Right lung (tissue), 10 donors: ENCODE measurements at places on chromosomes 12 and 14.

- no peak for DNase-seq
Observed at GRCh38 chr12:56162468-56163290, 4.5 kb downstream of the MYL6 start.

DNA sequence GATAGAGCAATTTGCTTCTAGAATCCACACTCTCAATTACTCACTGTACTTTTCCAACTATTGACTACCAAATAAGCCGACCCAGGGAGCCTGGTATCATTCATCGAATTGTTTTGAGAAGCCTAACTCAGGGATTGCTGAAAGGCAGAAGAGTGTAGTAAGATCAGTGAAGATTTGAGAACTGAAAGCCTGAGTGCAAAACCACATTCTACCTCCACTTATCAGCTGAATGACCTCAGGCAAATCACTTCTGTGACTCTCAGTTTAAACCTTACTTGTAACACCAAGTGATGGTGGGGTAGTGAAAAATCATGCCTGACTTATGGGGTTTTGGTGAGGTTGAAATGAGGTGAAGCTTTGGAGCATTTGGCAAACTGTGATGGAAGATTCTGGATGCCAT is 126.1 kb upstream of the MAX start:
- DNase-seq: no peak

DNA sequence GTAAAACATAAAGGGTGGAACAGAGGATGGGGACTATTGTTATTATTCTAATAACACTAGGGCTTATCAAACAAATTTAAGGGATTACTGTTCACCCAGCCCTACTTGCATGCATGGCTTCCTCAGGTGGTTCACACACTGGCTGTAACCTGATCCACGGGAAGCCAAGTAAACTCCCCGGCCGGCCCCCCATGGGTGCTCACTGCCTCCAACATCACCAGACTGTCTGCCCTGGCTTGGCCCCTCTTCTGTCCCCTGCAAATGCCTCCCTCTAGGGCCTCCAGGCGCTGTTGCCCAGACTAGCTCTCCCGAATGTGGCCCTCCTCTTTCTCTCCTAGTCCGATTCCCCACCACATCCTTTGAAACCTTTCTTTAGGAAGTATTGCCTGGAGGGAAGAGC is 18.6 kb downstream of the FAIM2 start:
- DNase-seq: no peak

GRCh38 chr14:53741479-53742232 is 215.0 kb downstream of the BMP4 start:
- DNase-seq: peak; percentile 63

DNA sequence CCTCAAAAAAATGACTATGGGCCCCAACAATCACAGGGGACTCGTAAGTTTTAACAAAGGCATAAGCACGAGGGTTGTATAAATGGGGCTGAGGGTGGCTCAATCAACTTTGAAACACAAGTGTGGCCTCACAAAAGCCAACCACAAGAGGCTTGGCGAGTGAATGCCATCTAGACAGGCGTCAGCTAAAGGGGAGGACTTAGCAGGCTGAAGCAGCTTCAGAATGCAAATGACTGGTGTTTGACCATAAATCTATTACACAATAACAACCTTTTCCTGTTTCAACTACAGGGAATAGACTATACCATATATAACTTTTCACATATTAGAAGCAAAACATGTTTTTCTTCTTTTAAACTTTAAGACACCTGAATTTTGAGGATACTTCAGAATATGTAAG is 777.9 kb downstream of the FSCB start:
- no peak for DNase-seq

GRCh38 chr14:100486025-100486828 is 101.0 kb downstream of the BEGAIN start:
- peak; percentile 66 for DNase-seq

GRCh38 chr14:73825551-73826188 is 26.0 kb upstream of the PTGR2 start:
- DNase-seq: peak; percentile 87
